Urinary bladder (tissue), 4 donors: ENCODE measurements at places on chromosomes 16 and 17. TPM values are rescaled to one million over a fixed set of nuclear protein-coding genes. Genes with fewer than 3 reads are reported as not detected.
A peak's percentile ranks its signal among the peaks of the same experiment; 100 is the strongest.

Gene ABCA9
- 13.1 TPM for polyA plus RNA-seq

Gene IL34
- 2.8 TPM for polyA plus RNA-seq

- no peak for DNase-seq
Observed at GRCh38 chr16:10504404-10504885, 76.0 kb downstream of the EMP2 start.

DNA sequence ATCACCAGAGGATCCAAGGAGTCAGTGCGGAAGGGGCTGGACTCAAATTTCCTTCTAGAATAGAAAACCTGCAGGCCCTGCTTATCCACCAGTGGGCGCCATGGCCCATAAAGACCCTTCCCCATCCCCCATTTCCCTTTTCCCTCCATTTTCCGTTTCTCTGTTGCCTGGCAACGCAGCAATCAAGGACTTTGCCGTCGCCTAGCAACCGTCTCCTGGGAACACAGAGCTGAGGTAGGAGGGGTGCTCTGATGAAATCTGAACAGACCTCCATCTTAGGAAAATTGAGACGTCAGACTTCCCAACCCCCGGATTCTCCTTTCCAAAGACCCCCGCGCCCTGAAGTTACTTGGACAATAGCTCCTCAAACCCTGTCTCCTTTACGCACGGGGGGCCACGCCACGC, 5.7 kb downstream of the DLG4 start:
- peak; percentile 92 for DNase-seq

Gene ABCA3
- 8.3 TPM for polyA plus RNA-seq

DNA sequence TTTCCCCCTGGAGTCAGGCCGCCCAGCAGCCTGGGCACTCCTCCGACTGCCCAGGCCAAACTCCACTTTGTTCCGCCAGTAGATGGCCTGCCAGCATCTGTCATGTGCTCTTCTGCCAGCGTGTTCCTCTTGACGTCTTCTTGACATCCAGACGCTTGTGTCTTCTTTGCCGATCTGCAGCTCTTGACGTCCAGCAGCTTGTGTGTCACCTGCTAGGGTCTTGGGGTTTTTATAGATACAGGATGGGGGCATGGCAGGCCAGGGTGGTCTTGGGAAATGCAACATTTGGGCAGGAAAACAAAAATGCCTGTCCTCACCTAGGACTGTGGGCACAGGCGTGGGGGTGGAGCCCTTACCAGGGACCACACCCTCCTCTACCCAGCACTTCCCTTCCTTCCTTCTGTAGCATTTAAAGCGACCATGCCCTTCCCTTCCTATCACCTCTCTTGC, 88.7 kb downstream of the BMERB1 start:
- DNase-seq: no peak

DNA sequence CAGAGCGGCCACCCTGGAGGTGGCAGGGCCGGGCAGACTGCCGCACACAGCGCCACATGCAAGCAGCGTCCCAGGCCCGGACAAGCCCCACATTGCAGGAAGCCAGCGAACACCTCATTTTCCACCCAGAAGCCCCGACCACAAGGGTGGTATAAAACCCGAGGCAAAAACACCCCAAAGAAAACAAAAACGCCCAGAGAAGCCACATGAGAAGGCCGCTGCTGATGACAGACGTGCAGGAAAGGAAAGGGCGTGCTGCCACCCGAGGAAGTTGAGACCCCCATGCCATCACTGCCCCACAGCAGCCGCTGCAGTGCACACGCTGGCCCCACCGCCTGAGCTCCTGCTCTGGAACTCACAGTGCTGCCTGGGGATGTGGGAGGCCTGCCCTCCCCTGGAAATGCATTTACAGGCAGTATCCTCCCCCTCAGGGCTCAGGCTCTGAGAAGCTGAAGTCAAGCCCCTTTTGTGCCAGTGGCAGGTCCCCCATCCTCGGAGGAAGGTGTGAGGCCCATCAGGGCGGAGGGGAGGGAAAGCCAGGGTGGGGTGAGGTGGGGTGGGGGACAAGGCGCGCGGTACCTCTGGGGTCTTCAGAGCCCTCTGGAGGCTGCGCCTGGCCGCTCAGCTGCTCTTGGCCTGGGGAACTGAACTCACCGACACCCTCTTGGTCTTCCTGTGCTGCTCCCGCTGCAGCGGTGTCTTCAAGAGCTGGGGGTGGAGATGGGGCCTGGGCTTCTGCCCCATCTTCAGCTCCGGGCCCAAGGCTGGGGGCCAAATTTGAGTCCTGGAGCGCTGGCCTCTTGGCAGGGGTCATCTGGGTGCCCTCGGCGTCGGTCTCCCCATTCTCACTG, 62.0 kb downstream of the IL21R start:
- no peak for DNase-seq

DNA sequence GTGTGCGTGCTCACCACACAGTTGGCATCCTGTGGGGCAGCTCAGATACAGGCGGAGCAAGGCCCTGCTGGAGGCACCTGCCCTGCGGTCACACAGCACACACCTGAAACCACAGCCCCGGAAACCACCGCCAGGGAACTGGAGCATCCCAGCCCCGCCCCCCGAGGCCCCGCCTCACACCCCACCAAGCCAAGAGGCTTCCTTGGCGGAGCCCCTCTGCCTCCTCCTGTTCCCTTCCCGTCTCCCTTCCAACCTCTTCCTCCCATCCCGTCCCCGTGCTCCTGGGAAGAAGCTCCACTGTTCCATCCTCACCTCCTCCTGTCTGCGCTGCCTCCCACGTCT, 205.5 kb downstream of the NTN1 start:
- DNase-seq: no peak

Gene SCGB1C2
- polyA plus RNA-seq: not detected

Gene SMYD4
- polyA plus RNA-seq: 12.8 TPM

Gene LPO
- not detected for polyA plus RNA-seq

- no peak for DNase-seq
Observed at GRCh38 chr16:66475232-66475631, 48.1 kb downstream of the BEAN1 start.

DNA sequence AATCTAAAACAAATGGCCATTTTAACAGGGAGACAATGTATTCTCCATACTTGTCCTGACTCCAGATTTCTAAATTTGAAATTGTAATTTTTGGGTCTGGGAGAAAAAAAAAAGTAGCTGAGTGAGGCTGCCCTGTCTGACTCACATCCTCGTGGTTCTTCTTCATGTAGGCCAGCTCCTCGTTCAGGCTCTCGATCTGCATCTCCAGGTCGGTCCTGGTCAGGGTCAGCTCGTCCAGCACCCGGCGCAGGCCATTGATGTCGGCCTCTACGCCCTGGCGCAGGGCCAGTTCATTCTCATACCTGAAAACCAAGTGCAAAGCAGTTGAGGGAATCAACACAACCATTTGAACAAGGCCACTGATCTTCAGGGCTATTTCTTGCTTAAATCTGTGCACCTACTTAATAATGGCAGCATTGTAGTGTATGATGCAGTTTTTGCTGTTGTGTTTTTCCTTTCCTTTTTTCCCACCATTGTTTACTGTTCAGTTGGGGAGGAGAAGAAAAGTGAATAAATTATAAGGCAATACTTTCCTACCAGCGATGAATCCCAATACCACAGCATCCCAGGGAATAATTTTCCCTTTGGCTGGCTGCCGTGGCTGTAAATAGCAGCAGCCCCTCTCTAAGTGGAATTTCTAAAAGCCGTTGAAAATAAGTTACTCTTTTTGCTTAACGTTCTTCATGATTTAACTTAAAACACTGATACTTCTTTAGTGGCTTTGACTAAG, 2.2 kb downstream of the KRT12 start:
- no peak for DNase-seq
